EL (cell line): ENCODE measurements at places on chromosomes 5 and 9.
A peak's percentile ranks its signal among the peaks of the same experiment; 100 is the strongest.

DNA sequence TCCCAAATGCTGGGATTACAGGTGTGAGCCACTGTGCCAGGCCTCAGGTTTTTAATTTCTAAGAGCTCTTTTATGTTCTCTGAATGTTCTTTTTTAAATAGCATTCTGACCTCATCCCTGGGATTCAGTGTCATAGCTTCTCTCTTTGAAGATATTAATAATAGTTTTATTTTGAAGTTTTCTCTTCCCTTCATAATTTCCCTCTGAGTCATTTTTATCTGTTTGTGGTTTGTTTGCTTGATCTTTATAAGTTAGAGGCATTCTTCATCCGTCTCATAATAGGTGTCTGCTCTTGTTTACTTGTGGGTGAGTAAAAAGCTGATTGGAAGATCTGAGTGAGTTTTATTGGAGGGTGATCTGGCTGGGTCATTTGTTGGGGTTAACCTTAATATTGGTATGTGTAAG, 12.5 kb upstream of the MAMDC2 start:
- DNase-seq, result peak; percentile 74

DNA sequence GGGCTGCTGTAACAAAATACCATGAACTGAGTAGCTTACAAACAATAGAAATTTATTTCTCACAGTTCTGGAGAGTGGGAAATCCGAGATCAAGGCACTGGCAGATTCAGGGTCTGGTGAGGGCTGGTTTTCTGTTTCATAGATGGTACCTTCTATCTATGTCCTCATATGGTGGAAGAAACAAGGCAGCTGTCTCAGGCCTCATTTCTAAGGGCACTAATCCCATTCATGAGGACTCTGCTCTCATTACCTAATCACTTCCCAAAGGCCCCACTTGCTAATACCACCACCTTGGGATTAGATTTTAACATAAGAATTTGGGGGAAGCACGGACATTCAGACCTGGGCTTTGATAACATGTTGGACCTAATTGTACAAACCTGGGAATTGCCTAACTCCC, 13.5 kb downstream of the RFESD start:
- no peak for DNase-seq

GRCh38 chr5:145761254-145761653, 73.9 kb downstream of the PRELID2 start:
- no peak for DNase-seq

DNA sequence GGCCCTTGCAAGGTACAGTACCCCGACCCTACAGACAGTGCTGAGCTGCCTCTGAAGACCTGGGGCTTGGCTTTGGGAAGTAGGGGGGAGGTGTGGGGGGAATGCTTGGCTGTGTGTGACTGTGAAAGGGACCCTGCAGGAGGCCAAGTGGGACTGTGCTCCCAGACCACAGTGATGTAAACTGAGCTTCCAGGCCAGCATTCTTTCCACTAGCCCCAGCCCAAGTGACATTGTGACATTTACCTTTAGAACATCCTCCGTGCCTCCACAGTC, 31.2 kb downstream of the HMCN2 start:
- no peak for DNase-seq

DNA sequence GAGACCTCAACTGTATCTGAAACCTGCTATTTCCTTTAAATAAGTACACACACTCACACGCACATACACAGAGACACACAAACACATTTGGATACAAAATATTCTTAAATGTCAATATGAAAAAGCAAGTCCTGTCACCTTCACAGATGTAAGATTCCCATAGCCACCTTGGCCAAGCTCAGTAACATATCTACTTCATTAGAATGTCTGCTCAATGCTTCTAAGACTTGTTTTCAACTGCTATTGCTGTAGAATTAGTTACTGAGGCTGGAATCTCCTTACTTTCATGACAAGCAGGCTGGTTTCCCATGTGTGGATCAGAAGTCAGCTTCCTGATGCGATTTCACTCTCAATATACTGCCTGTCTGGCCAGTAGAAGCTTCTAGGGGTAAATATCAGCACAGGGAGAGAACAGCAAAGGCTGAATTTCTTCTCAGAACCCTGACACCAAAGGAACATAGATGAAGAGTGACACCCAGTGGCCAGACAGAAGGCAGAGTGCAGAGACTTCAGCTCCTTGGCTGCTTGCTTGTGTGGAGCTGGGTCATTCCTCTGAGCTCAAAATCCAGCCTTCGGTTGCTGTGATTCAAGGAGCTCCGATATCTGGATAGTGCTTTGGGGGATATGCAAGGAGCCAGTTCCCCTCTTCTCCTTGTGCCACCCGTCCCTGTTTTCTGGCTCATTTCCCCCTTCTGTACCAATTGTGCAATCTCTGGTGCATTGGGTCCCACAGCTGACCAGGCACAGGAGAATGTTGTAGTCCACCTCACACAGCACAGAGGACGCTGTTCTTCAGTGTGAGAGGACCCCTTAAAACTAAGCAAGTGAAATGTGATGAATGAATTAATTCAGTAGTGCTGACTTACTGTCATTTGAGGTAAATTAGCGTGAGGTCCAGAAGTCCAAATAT, 26.6 kb upstream of the ABLIM3 start:
- DNase-seq, result peak; percentile 83

DNA sequence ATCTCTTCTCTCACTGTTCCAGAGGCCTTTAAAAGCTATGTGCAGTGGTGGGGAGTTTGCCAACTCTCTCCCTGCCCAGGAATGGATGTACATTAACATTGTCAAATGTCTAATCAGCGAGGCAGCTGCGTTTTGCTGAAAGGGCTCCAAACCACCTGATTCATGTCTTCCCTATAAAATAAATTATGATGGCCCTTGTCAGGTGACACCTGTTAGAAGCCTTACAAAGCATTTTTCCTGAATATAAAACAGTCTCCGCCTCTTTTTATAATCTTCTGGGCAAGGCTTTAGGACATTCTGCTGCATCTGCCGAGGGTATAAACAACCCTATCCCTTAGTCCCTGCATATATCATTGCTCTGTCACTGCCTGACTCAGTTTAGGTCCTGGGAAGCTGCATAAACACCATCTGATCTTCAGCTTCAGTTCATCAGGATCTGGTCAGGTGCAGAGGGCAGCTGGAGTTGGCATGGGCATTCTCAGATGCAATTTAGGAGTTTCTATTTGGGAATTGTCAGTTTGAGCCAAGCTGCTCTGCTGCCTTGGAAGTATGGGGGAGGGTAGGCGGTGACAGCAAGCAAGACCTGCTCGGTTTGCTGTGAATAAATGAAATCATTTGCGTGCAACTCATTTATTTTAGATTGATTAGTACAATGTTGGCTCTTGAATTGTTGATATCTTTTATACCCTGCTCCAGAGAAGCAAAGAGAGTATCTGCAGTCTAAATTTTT, 103.5 kb downstream of the ACER2 start:
- no peak for DNase-seq

GRCh38 chr9:79637177-79637925, 65.6 kb downstream of the TLE4 start:
- DNase-seq, result no peak

DNA sequence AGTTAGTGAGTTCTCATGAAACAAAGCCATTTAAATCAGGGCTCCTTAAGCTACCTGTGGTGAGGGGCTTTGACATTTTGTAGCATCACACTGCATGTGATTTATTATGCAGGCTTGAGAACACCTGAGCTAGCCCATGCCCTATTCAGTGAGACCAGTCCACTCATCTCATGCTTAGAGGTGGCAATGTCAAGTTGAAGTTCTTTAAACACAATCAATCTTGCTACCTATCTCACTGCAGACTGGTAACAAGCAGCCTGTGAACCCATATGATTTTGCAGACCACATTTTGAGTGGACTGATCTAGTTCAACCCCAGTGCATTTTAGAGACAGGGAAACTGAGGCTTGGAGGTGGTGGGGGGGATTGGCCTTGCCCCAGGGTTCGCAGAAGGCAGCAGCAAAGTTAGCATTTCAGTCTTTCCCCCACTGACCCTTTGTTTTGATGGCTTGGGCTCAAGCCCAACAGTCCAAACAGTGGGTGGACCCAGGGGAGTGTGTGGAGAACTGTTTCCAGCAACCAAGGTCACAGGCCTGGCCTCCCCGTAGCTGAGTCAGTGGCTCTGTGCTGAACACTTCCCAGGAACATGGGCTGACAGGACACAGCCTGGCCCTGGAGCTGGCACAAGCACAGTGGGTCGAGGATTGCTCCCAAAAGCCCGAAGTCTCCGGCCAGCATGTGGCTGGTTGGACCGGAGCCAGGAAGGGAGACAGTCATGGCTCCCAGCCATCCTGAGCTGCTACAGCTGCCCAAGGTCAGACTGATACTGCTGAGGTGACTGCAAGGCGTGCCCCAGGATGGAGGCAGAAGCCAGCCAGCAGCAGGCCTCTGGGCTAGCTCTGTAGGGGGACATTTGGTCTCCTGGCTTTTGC, 95.3 kb downstream of the RGS3 start:
- DNase-seq, result peak; percentile 72

GRCh38 chr9:129626625-129627284, 792 bp downstream of the NTMT1 start:
- peak; percentile 97 for DNase-seq

DNA sequence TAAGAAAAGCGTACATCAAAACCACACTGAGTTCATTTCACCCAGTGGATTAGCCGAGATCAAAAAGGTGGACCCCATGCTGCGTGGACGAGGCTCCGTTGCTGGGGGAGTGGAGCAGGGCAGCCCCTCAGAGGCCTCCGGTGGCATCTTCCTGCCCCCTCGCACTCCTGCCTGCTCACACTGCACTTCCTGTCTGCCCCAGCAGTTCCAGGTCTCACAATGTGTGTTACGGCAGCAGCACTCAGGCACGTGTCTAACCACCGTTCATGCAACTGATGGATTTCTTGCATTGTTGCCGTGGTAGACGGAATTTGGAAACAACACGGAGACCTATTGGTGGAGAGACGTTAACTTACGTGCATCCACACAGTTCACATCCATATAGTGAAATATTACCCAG, 196.6 kb upstream of the OTULINL start:
- no peak for DNase-seq

GRCh38 chr5:71586052-71586940, 844 bp upstream of the MCCC2 start:
- no peak for DNase-seq

DNA sequence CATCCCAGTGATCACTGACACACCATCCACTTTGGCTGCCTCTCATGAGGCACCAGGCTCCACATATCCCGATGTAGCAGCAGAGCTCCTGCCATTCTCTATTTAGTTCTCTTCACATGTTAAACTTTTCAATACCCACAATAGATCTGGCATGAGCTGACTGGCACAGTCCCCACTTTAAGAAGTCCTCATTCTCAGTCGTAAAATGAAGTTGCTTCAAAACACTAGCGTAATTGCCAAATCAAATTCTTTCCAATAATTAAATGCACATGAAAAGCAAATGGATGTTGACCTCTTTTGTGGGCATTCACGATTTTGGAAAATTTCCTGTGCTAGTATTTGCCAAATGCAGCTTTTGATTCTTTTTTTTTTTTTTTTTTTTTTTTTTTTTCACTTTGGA, 32.4 kb downstream of the HAPLN1 start:
- no peak for DNase-seq

GRCh38 chr9:127546125-127546832, 65.8 kb upstream of the STXBP1 start:
- no peak for DNase-seq
